Stimulated activated CD8-positive, alpha-beta memory T cell treated with anti-CD3 and anti-CD28 coated beads, Interleukin-4, amount 100 ng/mL, for 4 hours (primary cell): ENCODE measurements at places on chromosomes 1 and 21.

GRCh38 chr1:246309247-246309884, 197.7 kb downstream of the SMYD3 start:
- no peak for DNase-seq

DNA sequence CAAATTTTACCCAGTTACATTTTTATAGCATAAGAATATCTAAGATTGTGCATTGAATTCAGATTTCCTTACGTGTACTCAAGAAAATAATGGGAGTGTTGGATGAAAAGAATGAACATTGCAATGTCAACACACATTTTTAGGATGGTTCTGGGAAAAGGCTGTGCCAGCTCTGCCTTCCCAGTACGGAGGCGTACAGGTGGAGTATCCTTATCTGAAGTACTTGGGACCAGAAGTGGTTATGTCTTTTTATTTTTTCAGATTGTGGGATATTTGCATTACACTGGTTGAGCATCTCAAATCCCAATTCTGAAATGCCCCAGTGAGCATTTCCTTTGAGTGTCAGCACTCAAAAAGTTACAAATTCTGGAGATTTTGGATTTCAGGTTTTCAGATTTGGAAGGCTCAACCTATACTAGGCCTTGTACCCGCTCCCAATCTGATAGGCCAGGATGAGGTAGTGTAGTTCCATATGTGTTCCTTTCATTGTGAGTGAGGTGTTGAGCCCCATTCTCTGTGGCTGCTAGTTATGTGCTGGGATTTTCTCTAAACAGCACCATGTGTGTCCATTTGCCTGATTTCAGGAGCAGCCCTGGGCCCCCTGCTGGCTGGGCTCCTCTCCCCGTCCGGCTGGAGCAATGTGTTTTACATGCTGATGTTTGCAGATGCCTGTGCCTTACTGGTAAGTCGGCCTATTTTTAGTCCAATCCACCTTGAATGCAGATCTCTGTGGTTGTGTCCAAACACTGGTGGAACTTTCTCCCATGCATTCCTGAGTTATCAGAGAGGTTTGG, 60.8 kb downstream of the SLC37A1 start:
- DNase-seq: no peak

- DNase-seq: no peak
Measured at GRCh38 chr1:179775009-179775408, 31.9 kb downstream of the FAM163A start.

DNA sequence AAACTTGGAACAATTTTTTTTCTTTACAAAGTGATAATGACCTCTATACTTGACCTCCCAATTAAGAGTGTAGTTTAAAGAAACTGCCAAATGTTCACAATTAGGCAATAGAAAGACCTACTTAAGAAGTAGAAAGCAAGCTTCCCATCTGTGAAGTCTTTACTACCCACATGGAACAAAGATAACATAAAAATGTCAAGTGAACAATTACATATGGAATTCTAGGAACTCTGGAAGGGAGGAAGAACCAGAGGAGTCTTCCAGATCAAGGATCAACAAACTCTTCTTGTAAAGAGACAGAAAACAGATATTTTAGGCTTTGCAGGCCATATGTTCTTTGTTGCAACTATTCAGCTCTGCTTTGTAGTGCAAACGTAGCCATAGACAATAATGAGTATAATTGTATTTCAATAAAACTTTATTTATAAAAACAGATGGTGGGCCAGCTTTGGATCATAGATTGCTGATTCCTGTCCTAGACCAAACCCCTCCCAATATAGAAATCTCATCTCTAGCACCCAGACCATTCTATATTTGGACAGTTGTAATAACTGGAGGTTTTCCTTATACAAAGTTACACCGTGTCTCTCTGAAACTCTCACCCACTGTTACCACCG, 68.4 kb upstream of the MAGI3 start:
- DNase-seq: no peak

GRCh38 chr1:154174654-154175053, 17.2 kb downstream of the TPM3 start:
- DNase-seq: no peak
